ENCODE measurements at places on chromosomes 5 and 9.

GRCh38 chr9:74415995-74416394 lies 81.1 kb upstream of the RORB start:
- DNase-seq: no peak

- DNase-seq: no peak
Measured at GRCh38 chr9:24500761-24501160, 44.9 kb downstream of the IZUMO3 start.

GRCh38 chr9:121121582-121122087 lies 46.9 kb downstream of the CNTRL start:
- DNase-seq: peak; percentile 88

GRCh38 chr9:38066197-38066913 lies 2.7 kb downstream of the SHB start:
- DNase-seq: no peak

GRCh38 chr5:157356576-157356975 lies 90.7 kb downstream of the CYFIP2 start:
- DNase-seq: no peak
